ENCODE measurements at places on chromosomes 1 and 21.

- DNase-seq: no peak
Measured at GRCh38 chr1:162019446-162019845, 4.2 kb downstream of the OLFML2B start.

DNA sequence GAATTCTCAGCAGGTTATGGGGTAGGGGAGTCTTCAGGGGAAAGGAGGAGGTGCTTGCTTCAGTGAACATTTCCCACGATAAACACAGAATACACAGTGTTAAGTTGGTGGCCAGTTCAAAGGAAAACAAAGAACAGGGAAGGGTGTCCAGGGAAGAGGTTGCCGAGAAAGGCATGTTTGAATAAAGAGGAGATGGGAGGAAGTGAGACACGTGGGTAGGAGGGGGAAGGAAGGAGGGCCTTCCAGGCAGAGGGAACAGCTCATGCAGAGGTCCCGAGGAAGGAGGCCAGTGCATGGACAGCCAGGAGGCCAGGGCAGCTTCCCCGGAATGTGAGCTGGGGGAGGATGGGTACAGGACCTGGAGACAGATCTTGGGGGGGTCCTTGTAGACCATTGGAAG lies 130.3 kb upstream of the TMEM51 start:
- DNase-seq: no peak

GRCh38 chr1:150560576-150561253 lies 11.5 kb downstream of the ADAMTSL4 start:
- peak; percentile 92 for DNase-seq

- peak; percentile 36 for DNase-seq
Measured at GRCh38 chr1:84582802-84583587, 8.8 kb upstream of the CTBS start.

- DNase-seq: no peak
Measured at GRCh38 chr1:22508991-22509390, 54.3 kb upstream of the EPHA8 start.

- DNase-seq: no peak
Measured at GRCh38 chr1:223330466-223330865, 33.5 kb downstream of the SUSD4 start.

GRCh38 chr1:234775477-234776246 lies 165.7 kb upstream of the IRF2BP2 start:
- no peak for DNase-seq

DNA sequence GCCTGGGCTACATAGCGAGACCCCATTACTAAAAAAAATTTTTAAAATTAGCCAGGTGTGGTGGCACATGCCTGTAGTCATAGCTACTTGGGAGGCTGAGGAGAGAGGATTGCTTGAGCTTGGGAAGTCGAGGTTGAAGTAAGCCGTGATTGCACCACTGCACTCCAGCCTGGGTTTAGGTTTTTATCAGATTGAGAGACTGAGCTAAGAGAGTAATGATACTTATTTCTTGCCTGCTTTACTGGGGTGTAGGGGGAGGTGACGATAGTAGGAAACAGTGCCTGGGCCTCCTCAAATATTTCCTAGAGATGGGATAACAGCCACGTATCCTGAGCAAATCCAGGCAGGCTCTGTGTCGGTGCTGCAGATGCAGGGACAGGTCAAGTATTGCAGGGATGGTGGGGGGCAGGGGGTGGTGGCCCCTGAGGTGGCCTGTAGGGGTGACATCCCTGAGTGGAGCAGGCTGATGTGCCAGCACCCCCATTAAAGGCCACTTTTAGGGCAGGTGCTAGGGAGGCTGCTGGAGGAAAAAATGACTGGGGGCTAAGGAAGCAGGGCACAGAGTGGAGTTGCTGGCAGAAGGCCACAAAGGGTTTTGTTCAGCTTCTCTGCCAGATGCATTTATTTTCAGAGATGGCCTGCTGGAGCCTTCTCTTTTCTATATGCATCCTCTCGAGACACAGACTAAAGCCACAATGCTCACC lies 130.5 kb downstream of the RHOU start:
- peak; percentile 8 for DNase-seq

DNA sequence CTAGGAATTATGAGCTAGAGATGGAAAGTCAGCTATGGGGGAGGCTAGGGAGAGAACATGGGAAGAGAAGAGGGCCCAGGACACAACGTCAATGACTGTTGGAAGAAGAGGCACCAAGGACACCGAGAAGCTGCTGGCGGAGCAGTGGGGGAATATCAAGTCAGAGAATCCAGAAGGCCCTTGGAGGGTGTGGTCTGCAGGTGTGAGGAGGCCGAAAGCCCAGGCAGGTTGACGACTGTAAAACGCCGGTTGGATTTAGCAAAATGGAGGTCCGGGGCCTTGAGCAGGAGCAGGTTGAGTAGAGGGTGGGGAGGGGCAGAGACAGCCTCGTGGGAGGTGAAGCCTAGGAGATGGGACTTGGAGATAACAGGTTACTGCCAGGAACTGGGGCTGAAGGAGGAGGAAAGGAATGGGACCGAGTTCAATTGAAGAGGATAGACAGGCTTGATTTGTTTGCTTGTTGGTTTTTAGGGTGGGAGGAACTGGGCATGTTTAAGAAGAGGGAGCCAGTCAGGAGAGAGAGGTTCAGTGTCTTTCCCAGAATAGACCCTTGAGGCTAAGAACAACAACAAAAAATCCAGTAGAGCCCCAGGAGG lies 35.1 kb downstream of the EDN2 start:
- no peak for DNase-seq

- DNase-seq: no peak
Measured at GRCh38 chr1:199815947-199816346, 211.6 kb upstream of the NR5A2 start.

- no peak for DNase-seq
Measured at GRCh38 chr1:2400576-2400909, 8.9 kb downstream of the RER1 start.

- no peak for DNase-seq
Measured at GRCh38 chr1:35452106-35452774, 105.0 kb downstream of the KIAA0319L start.

DNA sequence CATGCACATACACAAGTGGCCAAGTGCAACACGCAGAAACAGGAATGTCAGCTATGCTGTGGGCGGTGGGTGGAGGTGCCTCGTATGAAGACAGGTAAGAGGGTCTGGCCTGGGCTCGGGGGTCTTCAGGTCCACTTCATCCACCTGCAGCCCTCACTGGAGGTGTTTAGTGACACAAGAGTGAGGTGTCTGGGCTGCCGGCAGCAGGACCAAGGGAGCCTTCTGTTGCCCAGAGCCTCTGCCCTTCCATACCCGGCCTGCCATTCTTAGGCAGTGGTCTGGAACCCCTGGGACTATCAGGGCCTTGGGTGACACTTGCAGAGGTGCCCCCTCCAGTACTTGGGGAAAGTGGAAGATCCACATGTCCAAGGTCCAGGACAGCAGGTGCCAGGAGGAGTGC lies 21.7 kb upstream of the ACTRT2 start:
- DNase-seq: no peak
